ENCODE measurements at places on chromosomes 1 and 21.

DNA sequence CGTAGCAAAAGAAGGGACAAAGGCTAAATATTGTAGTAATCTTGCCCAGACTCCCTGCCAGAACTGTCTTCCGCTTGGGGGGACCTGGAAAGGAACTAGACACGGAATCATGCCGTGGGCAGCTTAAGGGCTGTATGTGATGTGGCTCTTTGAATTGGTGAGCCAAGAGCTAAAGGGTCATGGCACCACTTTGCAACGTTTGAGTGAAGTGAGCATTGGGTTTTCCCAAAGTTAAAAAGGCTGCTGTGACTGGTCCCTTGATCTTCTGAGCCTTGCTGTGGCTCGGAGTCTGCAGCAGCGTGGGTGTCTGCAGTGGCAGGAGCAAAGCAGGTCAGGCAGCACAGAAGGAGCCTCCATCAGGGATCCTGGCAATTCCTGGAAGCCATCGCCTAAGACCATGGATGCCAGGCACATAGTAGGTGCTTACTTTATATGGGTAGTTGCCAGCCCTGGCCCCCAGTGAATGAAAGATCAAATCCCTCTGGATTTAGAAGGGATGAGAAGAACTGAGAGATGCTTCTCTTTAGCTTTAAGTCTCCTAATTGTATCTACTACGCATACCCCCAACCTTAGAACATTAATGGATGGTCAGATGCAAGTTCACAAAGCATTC lies 1.8 kb downstream of the SMYD2 start:
- no peak for DNase-seq

GRCh38 chr1:102071451-102071850 lies 74.7 kb upstream of the OLFM3 start:
- no peak for DNase-seq

DNA sequence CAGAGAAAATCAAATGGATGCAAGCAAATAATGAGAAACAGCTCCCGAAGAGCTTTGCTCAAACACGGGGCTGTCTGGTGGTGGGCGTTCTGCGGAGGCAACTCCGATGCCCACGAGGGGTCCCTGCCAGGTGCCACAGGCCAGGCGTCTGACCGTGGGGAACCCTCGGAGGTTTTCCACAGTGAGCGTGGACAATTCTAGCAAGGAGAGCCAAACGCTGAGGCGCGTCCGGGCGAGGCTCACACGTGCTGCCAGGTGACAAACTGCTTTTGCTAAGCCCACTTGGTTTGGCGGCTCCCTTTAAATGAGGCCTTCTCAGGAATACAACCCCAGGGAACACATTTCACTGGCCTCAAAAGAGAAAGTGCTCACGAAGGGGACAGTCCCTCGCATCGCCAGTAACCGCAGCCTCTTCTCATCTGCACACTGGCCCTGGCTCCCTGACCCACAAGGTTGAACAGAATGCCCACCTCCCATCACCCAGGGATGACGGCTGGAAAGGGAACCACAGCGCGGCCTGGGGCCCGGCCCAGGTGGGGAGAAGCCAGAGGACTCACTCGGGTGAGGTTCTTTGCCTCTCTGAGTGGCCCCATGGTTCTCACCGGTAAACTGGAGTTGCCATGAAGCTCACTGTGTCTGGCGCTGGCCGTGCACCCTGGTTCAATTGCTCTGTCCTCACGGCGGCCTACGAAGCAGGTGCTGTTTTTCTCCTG lies 97.4 kb downstream of the PRDM16 start:
- no peak for DNase-seq

DNA sequence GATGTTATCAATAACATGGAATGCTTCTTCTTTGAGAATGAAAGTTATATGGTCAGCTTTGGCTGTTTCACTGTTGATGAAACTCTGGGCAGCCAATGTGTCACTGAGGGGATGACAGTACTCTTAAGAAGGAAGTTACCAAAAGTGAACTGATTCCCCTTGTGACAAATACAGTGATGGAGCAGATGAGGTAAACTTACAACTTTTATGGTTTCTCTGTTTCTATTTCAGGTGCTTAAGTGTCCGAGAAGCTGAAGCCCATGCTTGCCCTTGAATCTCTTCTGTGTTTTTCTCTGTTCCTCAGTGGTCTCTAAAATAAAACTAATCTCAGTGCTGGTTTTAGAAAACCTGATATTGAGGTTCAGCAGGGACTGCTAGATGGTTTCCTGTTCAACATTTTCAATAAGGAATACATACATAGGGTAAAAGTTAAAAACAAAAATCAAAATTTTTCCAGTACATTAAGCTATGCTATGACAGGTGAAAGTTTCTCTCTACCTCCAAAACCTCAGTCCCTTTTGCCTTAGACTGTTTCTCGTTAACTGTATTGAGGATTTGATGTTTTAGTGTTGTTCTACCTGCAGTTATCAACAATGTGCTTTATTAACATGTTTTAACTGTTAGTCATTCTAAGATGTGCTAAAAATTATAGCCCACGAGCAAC lies 454.4 kb upstream of the ADGRL4 start:
- no peak for DNase-seq

GRCh38 chr1:162364498-162364897 lies 12.2 kb downstream of the SPATA46 start:
- DNase-seq, result no peak

DNA sequence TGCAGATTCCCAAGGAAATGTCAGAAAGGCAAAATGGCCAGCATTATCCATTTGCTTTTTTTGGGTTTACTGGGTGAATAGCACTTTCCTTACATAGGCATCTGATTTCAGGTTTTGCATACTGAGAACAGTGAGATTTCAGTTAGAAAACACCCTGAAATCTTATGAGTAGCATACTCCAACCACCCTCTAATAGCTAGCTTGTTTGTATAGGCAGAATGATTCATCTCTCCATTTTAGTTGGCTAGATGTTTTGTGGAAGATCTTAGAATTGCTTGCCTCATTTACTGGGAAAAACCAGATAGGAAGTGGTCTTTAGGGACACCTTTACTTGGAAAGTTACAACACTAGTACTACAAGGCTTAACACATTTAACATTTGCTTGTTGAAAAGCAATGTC lies 10.4 kb downstream of the KYAT3 start:
- DNase-seq, result no peak

- no peak for DNase-seq
Measured at GRCh38 chr1:226363801-226364513, 43.9 kb downstream of the PARP1 start.

- no peak for DNase-seq
Measured at GRCh38 chr1:97298966-97299365, 577.4 kb downstream of the PTBP2 start.

- no peak for DNase-seq
Measured at GRCh38 chr1:29939079-29939478, 702.8 kb downstream of the PTPRU start.

- no peak for DNase-seq
Measured at GRCh38 chr1:184743062-184743756, 11.4 kb downstream of the EDEM3 start.

DNA sequence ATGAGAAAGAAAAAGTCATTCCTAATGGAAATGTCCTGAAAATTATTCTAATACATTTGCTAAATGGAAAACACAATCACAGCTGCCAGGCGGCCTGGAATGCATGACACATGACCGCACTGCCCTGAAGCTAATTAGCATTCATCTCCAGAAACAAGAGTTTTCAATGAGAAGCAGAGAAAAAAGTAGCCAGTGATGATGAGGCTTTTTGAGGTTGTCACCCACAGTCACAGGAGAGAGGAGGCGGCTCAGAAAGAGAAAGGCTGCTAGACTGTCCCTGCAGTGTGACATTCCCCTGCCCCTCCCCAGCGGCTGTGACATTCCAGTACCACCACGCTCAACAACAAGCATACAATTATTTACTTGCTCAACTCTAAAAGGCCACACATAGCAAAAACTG lies 122.9 kb upstream of the KRTAP19-8 start:
- DNase-seq, result no peak

DNA sequence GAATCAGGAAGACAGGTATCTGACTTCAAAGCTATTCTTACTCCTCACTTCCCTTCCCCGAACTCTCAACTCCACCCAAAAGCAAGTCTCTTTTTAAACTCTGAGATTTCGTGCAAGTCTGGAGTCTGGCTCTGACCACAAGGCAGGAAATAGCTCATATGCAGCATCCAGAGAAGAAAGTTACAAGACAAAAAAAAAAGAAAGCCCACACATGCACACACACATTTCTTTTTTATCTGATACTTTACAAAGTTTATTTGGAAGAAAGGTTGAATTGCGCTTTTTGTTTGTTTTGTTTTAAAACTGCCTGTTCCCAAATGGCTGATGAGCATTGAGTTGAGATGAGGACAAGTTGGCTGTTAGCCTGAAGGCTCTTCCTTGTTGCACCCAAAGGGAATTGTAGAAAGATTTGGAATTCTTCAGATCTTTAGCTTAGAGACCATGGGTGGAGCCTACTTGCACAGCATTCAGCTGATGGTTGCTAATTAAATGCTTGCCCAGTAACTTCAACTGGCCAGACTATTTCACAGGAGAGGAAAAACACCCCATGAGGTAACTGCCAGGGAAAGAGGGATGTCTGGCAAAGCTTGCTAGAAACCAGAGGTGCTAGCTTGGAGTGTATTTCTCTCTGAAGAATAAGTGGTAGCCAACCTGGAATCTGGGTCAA lies 490.3 kb downstream of the TTLL7 start:
- DNase-seq, result no peak

GRCh38 chr1:110667776-110668175 lies 7.0 kb downstream of the KCNA3 start:
- no peak for DNase-seq

GRCh38 chr1:110282395-110282794 lies 56.8 kb upstream of the RBM15 start:
- DNase-seq, result no peak

DNA sequence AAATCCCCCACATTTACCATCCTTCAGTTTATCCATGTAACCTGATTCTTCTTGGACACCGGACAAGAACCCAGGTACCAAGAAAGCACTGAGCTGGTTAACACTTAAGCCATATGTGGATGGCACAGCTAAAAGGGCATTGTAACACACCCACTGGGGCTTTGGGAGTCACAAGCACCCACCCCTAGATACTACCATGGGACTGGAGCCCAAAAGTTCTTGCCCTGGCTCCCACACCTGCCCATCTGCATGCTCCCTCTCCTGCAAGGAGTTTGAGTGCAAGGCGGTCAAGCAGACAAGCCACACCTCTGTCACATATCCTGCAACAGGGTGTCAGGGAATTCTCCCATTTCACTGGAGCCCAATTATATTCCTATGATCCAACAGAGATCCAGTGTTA lies 270.1 kb downstream of the USH2A start:
- no peak for DNase-seq

- peak; percentile 29 for DNase-seq
Measured at GRCh38 chr1:27527890-27528817, 38.2 kb upstream of the WASF2 start.

- no peak for DNase-seq
Measured at GRCh38 chr1:39926343-39926793, 24.7 kb upstream of the MYCL start.

GRCh38 chr1:24294228-24294672 lies 24.9 kb upstream of the GRHL3 start:
- DNase-seq, result no peak

DNA sequence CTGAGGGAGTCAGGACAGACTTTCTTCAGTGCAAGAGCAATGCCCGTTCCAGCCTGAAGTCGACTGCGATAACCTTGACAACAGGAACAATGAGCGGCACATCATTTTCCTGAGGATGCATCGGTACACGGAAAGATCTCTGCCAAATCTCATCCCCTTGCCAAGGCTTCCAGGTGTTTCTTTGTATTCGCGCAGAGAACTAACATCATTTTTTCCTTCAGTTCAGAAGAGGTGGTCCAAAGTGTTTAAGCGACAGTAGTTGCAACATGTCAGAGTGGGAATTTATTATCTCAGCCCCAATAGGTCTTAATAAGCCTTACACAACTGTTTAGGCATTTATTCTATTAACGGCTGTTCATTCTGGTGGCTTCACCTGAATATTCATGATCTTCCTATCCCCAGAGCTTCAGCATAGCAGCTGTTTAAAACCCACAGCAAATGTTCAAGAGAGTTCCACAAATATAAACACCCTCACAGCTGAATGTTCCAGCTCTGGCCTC lies 129.7 kb upstream of the NFIA start:
- DNase-seq, result no peak

DNA sequence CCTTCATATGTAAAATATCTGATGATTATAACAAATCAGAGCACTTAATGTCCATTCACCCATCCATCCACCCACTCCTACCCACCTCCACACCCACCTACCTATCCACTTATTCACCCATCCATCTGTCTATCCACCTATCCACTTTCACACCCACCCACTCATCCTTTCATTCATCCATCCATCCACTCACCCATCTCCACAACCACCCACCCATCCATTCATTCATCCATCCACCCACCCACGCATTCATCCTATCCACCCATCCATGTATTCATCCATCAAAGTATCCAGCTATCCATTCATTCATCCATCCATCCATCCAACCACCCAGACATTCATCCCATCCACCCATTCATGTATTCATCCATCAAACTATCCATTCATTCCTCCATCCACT lies 466.1 kb downstream of the AJAP1 start:
- DNase-seq, result no peak

DNA sequence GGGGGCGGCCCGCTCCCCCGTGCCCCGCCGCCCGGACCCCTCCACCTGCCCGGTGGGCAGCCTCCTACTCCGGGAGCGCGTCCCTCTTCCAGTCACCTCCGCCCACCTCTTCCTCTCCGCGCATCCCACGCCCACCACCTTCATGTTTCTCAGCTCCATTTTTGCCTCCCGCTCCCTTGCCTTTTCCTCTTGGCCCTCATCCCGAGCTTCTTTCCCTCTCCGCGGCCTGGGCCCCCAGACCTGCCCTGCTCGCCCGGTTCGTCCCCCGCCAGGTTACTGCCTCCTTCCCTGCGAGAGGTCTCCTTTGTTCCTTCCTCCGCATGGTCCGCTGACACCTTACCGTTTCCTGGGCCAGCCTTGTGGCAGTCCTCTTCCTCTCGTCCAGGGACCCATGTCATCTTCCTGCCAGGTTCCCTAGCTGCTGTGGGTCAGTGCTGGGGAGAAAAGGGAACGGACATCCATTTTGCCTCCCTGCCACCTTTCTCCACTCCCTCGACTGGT lies 563 bp downstream of the QSOX1 start:
- no peak for DNase-seq

DNA sequence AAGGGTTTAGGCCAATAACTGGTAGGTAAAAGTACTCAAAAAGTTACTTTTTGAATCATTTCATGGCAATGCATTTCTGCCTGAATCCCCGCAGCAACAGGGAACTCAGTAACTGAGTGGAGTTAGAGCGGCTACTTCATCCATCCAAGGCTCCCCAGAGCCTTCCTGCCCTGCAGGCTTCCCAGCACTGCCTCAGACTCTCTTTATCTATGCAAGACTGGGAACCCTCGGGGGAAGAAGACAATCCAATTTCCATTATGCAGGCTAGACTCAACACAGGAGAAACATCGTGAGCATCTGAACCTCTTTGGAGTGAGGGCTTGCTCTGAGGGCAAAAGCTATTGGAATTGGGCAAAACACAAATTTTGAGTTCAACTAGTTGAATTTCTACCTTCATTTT lies 23.1 kb downstream of the ZMYND12 start:
- no peak for DNase-seq

GRCh38 chr1:219754767-219755166 lies 141.9 kb upstream of the ZC3H11B start:
- no peak for DNase-seq

All from activated CD8-positive, alpha-beta memory T cell treated with anti-CD3 and anti-CD28 coated beads for 1 hour (primary cell).